ENCODE measurements at places on chromosomes 5 and 9.

DNA sequence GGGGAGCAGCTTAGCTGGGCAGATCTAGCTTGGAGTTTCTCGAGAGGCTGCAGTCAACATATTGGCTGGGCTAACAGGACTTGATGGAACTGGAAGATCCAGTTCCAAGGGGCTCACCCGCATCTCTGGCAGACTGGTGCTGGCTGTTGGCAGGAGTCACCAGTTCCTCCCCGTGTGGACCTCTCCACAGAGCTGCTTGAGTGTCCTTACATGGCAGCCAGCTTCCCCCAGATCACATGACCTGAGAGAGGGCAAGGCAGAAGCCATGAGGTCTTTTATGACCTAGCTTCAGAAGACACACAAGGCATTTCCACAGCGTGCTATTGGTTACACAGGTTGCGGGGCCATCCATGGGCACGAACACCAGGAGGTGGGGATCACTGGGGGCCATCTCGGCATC is 26.4 kb upstream of the RXRA start:
- DNase-seq: no peak

DNA sequence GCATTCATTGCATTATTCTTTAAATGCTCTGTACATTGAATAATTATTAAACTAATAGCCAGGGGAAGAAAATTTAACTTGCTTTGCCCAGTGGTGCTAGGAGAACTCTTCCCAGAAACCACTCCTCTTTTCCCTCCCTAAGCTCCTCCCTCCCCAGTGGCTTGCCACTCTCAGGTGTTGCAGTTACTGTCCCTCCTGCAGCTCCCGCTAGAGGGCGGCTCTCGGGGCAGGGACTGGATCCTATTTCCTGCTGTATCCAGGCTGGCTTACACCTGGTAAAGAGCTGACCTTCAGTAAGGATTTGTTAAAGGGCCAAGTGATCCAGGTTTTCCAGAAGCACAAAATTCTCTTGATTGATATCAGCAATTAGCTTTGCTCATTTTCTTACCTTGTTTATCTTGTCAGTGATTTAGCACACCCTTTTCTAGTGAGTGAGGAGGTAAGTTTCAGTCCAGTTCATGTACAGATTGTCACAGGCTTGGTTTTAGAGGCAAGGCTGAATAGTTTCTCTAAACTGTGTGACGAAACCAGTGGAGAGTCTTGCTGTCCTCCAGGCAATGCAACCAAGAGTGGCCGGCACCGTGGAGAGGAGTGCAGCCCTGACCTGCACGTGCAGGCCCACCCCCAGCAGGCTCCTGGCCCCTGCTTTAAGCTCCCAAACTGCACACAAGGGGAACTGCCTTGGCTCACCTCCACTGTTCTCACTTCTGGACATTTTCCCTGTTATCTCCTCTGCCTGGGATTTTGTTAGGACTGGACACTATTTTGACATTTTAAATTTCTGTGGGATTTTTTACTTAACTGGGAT is 423.8 kb downstream of the SPOCK1 start:
- no peak for DNase-seq

DNA sequence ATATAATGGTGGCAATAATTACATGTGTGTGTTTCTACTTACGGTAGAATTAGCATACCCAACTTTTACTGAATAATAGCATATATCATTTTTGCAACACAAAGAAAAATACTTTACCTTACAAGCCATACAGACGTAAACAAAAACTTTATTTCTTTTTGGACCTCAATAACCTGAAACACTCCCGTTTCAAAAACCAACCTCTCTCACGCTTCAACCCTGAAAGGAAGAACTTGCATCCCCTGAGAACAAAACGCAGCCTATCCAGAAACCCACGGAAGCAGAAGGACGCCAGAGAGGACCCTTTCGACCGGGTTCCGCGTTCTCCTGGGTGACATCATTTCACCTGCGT is at the start of gene RNF38:
Gene RNF38, minus strand, starts transcription at position 290 of the 352 bp plus-strand sequence. Its CDS starts 161 bp downstream, at position 129.
- no peak for DNase-seq

- DNase-seq: no peak
These were observed 50.5 kb upstream of the RNU6ATAC start for GRCh38 chr9:134214766-134215419.

- no peak for DNase-seq
These were observed 326.5 kb upstream of the PRR16 start for GRCh38 chr5:120137582-120137981.

GRCh38 chr9:127351182-127352166 is 45.5 kb upstream of the SLC2A8 start:
- DNase-seq: no peak

GRCh38 chr9:136729144-136729543 is 13.6 kb downstream of the LCN10 start:
- DNase-seq: no peak

DNA sequence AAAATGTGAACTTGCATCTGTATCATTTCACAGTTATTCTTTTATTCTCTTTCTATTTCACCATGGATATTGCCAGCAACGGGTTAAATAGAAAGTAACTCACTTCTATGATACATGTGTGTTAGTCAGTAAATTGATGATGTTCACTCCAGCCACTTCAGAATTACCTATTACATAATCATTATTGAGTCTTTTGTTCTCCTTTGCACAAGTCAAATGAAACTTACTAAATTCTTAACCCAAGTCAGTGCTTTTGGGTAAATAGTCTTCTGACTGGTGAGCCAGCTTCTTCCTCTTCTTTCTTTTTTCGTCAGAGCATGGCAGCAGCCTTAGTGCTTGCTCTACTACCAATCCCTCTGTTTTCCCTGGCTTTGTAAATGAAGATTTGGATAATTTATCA is 344.3 kb downstream of the RAB3C start:
- DNase-seq: no peak

GRCh38 chr9:26310294-26310693 is 582.3 kb downstream of the CAAP1 start:
- DNase-seq: no peak

All from hypothalamus (tissue), 51 donors.